ENCODE measurements at places on chromosomes 1 and 21. TPM values are rescaled to one million over a fixed set of nuclear protein-coding genes. Genes with fewer than 3 reads are reported as not detected.

The SERPINC1 gene
- polyA plus RNA-seq: 0.06 TPM

The AKR1A1 gene
- polyA plus RNA-seq: 110 TPM

The HES2 gene
- 0.02 TPM for polyA plus RNA-seq

- DNase-seq: no peak
Measured at GRCh38 chr1:101119289-101119688, 93.7 kb upstream of the DPH5 start.

DNA sequence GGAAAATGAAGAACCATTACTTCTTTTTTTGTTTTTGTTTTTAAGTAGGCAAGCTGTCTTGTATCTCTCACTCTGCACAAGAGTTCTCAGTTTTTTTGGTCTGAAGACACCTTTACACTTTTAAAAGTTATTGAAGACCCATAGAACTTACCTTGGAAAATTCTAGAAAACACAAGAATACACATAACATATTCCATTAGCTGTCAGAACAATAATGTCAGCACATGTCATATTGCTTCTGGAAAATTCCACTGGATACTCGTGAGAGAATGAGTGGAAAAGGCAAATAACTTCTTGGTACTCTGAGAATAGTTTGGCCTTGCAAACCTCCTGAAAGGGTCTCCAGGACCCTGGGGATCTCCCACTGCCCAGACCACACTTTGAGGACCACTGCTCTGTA is 4.8 kb downstream of the FBXO28 start:
- no peak for DNase-seq

- no peak for DNase-seq
Measured at GRCh38 chr1:98034505-98034904, 113.7 kb upstream of the DPYD start.

DNA sequence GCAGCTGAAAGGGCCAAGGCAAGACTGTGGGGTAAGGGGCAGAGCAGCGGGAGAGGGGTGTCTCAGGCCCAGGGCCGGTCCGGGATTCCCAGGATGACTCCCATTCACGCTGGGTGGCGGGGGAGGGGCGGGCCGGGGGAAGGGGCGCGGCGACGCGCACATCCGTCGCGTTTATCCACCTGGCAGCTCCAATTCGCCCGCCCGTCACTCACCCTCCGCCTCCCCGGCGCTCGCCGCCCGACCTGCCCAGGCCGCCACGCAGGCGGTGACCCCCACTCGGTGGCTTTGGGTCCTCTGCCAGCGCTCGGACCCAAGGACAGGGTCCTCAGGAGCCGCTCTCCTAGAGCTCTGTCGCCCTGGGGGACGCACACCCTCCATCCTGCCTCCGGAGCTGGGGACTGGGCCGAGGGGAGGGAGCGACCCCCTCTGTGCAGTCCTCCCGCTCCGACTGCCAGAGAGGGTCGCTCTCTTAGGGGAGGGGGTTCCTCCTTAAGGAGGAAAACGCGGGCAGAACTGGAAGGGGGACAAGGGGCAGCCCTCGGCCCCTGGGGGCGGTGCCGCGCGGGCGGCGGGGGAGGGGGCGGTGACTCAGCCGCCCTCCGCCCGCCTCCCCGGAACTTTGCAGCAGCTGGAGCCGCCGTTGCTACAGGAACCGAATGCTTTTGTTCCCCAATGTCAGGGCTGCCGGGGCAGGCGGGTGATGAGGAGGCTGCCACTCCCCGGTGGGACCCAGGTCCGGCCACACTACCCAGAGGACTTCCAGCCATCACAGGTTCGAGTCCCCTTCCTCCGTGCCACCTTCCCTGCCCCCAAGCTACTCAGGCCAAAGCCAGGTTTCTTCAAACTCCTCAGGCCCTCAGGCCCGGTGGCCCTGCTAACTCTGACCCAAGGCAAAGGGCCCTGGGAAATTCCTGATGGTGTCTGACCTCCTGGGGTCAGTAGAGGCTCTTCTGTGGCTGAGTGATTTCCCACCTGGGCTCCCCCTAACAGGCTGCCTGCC is 3.4 kb downstream of the ADGRB2 start:
- peak; percentile 63 for DNase-seq

DNA sequence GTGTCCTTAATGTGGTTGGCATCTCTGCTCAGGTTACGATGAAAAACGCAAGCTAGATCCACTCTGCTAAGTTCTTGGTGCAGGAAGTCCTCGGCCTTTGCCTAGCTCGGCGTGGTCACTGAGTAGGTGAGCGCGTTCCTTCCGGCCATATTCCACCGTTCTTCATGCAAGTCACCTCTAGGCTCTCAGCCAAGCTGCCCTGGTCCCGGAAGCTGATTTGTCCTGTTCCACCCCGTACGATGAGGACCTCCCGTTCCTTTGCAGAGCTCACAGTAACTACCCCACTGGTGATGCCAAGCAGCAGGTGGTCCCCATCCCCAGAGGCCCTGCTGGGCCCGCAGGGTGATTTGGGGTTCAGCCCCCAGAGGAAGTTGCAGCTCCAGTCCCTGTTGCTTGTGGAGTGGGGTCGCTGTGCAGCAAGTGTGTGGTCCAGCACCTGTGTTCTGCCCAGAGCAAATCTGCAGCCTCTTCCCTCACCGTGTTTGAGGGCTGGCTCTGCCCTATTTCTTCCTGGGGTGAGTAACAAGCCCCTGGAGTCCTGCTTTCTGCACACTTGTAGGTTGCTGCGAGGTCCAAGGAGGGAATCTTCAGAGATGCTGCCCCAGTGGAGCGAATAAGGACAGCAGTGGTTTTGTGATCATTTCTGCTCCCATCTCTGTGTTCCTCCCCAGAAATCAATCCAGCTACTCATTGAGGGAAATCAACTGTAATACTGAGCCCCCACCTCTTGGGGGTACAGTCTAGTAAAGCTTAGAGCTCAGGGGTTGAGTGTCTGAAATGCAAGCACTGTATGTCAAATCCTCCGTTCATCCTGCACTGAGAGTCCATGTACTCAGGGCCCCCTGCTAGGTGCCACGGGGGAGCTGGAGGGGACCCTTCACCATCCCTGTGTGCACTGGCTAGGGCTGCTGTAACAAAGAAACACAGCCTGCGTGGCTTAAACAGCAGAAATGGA is 2.3 kb downstream of the UMODL1 start:
- DNase-seq: no peak

DNA sequence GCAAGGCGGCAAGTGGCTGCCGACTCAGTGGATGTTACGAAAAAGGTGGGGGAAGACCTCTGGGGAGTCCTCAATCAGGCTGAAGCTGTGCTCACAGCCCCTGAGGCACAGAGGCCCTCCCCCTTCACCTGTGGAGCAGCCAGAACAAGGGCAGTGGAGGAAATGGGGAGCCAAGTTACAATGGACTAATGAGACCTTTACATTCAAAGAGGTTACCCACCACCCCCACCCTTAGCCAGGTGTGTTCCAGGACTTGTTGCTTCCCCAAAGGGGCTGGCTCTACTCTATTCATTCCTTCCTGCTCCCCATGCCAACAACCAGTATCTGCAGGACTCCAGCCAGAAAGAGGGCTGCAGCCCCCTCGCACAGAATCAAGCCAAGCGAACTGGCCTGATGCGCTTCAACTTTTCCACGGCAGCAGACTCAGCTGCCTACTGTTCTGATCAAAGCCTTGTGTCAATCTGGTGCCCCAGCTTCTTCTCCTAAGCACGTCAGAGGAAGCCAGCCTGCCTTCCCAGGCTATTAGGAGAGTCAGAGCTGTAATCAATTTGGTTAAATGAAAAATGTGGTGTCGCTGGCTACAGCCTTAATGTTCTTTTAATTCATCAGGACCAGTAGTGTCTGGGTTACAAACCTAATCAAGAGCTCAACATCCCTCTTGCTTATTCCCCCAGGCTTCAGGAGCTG is 1.8 kb upstream of the SYT2 start:
- no peak for DNase-seq

- DNase-seq: no peak
Measured at GRCh38 chr1:204376919-204377799, 17.4 kb upstream of the PLEKHA6 start.

GRCh38 chr1:225461533-225462428 is 33.9 kb upstream of the LBR start:
- no peak for DNase-seq

DNA sequence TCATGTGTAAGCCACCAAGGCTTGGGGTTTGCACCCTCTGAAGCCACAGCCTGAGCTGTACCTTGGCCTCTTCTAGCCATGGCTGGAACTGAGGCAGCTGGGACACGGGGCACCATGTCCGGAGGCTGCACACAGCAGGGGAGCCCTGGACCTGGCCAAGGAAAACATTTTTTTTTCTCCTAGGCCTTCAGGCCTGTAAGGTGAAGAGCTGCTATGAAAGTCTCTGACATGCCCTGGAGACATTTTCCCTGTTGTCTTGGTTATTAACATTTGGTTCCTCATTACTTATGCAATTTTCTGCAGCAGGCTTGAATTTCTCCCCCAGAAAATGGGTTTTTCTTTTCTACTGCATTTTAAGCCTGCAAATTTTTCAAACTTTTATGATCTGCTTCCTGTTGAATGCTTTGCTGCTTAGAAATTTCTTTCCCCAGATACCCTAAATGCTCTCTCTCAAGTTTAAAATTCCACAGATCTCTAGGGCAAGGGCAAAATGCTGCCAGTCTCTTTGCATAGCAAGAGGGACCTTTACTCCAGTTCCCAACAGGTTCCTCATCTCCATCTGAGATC is 295.8 kb downstream of the LTN1 start:
- no peak for DNase-seq

DNA sequence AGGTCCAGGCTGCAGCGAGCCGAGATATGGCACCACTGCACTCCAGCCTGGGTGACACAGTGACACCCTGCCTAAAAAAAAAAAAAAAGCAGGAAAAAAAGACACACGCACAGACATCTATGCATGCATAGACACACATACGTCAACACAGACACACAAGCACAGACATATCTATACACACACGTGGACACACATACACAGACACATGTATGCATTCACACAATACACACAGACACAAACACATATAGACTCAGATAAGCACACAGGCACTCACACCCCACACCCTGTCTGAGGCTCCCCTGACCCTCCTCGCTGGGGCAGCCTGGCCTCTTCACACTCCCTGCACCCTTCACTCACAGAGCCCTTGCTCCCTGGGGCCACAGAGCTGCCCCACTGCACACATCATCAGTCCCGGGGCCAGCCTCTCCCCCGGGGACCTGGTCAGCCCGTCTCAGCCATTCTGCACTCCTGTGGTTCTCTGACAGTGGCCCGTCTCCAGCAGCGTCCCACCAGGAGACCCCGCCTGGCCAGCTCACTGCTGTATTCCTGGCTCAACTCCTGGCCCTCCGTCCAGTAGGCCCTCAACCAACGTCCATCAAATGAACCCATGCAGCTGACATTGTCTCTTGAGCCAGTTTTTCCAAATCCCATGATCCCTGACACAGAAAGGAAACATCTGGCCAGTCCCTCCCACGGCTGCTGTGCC is 4.6 kb upstream of the PRKCZ start:
- no peak for DNase-seq

GRCh38 chr1:111234866-111235265 is 7.4 kb downstream of the CHI3L2 start:
- peak; percentile 79 for DNase-seq

DNA sequence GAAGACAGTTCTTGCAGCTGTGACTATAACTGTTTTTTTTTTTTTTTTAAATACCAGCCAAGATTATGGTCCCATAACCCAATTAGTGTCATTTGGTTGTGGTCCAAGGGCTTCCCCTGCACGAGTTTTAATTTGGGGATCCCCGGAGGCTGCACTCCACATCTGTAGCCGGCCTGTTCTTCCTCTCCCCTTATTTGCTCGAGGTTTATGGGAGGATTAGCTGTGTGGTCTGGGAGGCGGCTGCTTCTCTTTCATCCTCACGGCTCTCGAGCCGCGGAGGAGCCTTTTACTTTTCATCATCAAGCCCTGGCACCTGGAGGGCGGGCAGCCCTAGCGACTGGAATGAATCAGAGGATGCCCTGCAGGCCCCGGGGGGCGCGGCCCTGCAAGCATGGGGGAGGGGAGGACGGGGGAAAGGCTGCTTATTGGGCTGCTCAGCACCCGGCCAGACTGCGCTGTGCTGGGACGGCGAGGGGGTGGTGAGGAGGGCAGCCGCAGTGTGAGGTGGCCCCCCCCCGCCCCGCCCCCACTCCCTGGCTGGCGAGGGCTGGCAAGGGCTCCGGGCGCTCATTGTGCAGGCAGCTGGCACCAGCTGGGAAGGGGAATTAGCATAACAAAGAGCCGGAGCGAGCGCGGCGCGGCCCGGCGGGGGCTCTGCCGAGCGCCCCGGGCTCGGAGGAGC is 18.5 kb downstream of the SERTAD4 start:
- DNase-seq: peak; percentile 71

GRCh38 chr1:51340380-51340779 is 10.0 kb upstream of the TTC39A start:
- no peak for DNase-seq

GRCh38 chr1:222357252-222357651 is 190.7 kb downstream of the HHIPL2 start:
- no peak for DNase-seq

DNA sequence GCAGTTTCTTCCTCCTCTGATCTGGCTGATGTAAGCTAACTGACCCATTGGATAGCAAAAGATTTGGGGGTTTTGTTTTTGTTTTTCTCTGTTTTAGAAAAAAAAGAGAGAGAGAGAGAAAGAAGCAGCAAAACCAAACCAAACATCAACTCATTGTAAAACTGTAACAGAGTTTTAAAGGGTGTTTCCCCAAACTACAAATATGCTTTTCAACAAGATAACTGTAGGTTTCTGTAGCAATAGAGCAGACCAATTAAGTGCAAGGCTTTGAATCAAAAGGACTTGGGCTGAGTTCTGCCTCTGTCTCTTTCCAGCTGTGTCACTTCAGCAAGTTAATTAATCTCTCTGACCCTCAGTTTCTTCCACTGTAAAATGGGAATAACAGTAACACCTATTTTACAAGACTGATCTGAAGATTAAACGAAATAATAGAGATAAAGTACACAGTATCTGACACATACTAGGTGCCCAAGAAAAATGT is 44.5 kb downstream of the RRAGC start:
- no peak for DNase-seq

DNA sequence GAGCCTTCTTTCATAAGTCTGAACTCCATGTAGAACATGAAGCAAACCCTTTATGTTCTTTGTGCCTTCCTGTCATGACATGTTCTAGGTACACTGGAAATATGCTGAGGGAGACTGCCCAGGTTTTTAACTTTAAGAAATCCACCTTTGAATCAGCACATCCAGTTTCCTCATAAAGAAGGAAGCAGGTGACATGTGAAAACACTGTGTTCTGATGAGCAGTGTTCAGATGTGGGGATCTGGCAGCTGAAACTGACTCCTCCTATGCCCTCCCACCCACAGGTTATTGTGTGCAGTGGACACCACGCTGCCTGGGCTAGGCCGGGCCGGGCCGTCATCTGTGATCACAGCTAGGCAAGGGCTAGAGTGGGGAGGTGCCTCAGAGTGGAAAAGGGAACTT is 51.1 kb downstream of the CNN3 start:
- no peak for DNase-seq

Data from fibroblast of lung (primary cell).